ENCODE measurements at places on chromosomes 7 and 10. TPM values are rescaled to one million over a fixed set of nuclear protein-coding genes. Genes with fewer than 3 reads are reported as not detected.
A peak's percentile ranks its signal among the peaks of the same experiment; 100 is the strongest.

The TRIM50 gene
- total RNA-seq: not detected

The FKBP6 gene
- total RNA-seq: not detected

The SNX10 gene
- total RNA-seq: 7.6 TPM

DNA sequence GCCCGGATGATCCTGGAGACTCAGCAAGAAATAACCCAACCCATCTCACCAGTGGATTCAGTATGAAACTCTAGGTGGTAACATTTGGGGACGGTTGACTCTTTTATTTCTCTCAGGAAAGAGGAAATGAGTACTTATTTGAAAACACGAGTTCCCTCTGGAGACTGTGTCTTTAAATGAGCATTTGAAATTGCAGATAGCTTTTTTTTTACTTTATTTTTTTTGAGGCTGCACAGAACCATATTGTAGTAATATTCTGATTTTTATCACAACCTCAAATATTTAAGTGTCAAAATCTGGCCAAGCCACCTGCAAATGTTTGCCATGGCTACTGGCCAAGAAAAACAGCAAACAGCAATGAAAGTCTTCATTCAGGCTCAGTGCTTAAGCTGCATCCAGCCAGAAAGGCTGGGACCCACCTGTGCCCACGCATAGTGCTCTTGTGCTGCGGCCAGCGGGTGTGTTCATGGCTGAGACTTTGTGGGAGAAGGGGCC lies 160.8 kb downstream of the CREB5 start:
- DNase-seq: no peak

- DNase-seq: peak; percentile 39
Observed at GRCh38 chr7:2820508-2820934, 23.6 kb downstream of the GNA12 start.

DNA sequence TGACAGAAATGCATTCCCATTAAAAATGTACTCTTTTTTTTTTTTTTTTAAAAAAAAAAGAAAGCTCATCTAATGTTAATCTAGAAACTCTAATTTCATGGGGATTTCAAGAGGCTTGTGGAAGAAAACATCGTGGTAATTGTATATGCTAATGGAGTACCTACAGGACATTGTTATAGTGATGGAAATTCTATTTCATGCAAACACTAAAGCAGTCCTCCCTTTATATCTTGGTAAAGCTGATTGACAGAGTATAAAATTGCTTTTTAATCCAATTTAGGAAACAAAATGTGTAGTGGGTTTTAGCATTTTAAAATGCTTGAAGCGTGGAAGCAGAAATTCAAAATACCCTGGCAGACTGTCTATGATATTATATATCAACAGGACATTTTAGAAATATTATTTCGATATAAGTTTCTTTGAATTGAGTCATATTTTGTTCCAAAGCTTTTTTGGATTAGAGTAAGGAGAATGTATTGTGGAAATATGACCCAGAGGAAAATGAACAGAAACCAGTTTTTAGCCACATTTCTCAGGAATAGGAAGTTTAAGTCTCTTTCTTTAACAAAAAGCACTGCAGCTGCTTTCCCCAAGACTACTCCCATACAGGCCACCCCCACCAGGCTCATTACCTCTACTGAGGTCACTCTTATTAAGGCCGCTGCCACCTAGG lies 121.9 kb downstream of the WNT2 start:
- DNase-seq: no peak

DNA sequence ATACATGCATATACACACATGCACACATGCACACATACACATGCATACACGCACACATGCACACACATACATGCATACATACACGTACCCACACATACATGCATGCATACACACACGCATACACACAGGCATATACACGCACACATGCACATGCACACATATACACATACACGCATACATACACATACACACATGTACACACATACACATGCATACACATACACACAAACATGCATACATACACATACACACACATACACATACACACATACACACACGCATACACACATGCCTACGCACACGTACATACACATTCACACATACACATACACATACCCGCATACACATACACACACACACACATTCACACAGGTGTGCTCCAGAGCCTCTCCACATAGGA lies 81.0 kb upstream of the KMT2E start:
- no peak for DNase-seq

DNA sequence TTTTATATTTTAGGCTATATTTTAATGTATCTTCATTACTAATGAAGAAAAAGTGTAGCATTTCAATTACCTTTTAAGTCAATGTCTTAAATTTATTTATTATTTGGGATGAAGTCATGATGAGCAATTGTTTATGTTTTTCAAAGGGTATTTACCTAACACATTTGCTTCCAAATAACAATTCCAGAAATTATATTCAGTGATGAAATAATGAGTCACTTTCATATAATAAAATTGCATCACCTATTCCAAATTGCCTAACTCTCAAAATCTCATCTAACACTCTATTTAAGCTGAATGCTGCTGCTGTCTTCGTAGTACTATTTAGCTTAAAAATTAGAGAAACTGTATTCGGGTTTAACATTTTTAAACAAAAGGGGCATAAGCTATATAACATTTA lies 97.7 kb downstream of the PRKG1 start:
- DNase-seq: no peak

GRCh38 chr10:97131666-97132065 lies 54.1 kb downstream of the SLIT1 start:
- no peak for DNase-seq

- DNase-seq: no peak
Observed at GRCh38 chr10:102616066-102616770, 28.1 kb upstream of the TRIM8 start.

- DNase-seq: peak; percentile 82
Observed at GRCh38 chr10:102455893-102456471, 4.6 kb upstream of the C10orf95 start.

DNA sequence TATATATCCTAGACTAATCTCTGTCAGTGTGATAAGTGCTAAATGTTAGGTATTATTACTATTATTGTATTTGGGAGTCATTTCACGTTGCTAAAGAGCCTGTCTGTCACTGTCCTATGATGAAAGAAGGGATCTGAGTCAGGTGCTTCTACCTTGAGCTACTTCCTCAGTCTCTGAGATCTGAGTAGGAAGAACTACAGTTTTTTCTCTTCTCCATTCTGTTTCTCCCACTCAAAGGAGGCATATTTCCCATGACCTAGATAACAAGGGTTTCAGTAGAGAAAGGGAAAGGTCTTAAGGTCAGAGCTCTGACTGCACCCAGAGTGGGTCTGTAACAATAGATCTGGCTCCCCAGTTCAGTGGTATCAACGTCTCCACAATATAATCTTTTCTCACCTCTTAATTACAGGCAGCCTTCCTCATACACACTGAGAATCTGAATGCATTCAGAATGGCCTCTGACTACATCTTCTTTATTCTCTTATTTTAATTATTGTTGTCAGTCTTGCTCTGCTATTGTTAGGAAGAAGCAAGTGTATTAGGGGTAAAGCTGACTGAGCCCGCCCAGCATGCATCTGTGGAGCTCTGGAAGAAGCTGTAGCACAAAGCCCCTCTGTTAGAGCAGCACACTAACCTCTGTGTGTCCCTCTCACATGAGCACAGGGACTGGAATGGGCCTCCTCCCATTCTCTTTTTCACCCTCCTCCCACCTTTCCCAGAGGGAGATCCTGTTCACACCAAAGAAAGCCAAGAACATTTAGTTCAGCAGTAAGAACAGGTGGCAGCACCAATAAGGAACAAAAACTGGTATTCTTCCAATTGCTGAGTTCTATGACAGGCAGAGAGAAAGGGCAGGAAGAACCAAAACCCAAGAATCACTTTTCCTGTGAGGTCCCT lies 38.1 kb downstream of the USP54 start:
- no peak for DNase-seq

- no peak for DNase-seq
Observed at GRCh38 chr10:124719213-124719851, 24.8 kb downstream of the FAM53B start.

- no peak for DNase-seq
Observed at GRCh38 chr7:45469103-45469502, 105.1 kb upstream of the ADCY1 start.

DNA sequence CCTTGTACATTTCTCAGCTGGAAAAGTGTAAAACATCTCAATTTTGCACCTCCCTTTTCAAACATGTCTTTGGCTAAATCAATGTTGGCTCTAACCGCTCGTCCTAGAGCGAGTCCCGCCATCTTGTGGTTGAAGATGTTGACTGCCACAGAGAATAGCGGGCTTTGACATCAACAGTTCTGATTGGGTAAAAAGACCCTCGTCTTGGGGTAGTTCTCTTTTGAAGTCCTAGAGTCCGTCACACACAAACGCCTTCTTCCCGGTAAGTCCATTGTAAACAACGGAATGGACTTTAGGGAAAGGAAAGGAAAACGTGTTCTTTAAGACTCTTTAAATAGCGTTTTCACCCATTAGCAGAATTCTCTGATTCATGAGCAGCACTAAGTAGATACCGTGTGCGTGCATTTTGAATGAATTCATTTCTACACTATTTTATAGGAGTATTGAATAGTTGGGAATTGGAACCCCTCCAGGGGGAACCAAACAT lies 452 bp upstream of the RPP30 start:
- peak; percentile 67 for DNase-seq

DNA sequence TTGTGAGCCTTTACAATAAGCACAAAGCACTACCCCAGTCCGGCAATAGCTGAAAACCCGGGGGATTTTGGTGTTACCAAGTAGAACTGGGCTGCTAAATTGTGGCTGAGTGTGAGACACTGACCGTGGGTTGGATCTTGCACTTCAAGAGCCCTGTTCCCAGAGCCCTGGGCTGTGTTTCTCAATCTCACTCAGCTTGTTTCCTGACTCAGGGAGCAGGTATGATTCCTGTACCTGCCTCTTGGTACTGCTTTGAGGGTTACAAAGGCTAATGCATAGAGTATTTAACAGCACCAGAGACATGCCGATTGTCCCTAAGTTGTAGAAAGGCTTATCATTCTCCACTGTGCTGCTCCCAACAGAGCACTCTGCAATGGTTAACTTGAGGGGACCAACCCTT lies 134.6 kb downstream of the TEX36 start:
- no peak for DNase-seq

DNA sequence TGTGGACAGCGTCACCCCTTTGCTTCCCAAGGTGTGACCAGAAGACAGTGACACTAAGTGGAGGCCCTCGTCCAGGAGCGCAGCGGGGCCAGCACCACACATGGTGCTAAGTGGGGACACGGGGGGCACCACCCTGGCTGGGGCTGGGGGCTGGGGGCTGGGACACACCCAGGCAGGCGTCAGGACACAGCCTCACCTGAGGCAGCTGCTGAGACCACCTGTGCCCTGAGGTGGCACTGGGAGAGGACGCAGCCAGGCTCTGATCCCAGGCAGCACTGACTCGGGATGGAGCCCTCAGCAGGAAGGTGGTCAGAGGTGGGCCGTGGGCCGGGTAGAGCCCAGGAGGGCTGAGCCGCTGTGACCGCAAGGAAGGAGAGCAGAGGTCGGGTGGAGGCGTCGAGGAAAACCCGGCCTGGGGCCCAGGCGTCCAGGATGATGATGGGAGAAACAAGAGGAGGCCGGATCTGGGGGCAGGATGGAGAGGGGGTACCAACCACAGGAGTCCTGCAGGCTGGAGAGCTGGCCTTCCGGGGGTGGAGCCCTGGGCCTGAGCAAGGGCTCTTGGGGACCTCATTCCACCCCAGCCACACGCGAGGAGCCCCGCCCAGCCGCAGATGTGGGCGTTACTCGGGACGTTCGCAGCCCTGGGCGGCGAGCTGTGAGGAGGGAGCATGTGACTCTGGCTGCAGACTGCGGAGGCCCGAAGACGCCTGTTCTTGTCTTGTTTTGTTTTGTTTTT lies 22.5 kb downstream of the LRRC27 start:
- no peak for DNase-seq

- no peak for DNase-seq
Observed at GRCh38 chr7:69691327-69691726, 93.1 kb downstream of the AUTS2 start.

DNA sequence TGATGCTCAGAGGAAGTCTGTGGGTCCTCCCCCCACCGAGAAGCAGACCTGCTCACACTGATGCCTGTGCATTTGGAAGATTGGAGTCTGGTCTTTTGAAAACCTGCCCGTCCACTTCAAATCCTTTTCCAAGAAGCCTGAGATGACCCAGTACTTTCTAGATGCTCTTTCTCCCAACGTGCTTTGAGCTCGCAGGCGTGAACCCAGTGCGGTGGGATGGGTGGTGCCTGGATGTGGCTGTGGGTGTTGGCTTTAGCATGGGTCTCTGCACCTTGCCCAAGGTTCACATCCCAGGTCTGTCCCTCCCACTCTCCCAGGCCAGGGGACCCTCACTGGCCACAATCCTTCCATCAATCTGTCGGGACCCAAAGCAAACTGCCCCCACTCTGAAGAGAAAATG lies 170.2 kb downstream of the ADARB2 start:
- peak; percentile 27 for DNase-seq

DNA sequence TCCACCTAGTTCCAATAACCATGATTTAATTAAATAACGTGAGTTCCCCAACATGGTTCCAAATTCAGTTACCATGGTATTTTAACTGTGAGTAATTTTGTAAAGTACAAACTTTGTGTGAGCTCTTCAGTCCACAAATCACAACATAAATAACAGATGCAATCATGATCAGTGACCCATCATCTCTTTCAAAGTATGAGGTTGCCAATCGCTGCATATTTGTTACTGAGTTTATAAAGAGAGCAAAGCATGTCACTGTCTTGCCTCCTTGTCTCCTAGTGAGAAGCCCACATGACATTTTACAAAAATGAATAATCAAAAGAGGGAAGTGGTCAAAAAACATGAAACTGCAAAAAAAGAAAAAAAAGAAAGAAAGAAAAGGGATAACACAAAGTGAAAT lies 69.1 kb upstream of the PDSS1 start:
- no peak for DNase-seq

GRCh38 chr7:18504965-18505364 lies 9.4 kb downstream of the HDAC9 start:
- DNase-seq: no peak

DNA sequence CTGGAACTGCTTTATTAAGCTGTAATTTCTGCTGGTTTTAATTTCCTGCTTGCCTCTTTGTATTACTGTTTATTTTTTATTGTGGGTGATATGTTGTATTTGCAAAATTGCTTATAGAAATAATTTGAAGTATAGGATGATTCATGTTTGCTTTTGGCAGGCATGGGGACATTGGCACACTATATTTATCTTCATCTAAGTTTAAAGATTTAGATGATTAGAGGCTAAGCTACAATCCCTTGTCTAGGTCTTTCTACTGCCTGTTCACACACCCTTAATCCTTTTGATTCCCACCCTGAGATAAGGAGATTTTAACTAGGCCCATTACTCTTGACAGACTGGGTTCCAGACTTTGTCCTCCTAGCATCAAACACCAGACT lies 182.8 kb upstream of the KAT6B start:
- no peak for DNase-seq

All from Caco-2 (cell line).